ENCODE measurements at places on chromosomes 6 and 20. TPM values are rescaled to one million over a fixed set of nuclear protein-coding genes. Genes with fewer than 3 reads are reported as not detected.

ZC3H12D gene
- polyA plus RNA-seq, result 0.34 TPM

- no peak for DNase-seq
These were observed 23.9 kb upstream of the PRL start for GRCh38 chr6:22320750-22321149.

- no peak for DNase-seq
These were observed 68.1 kb upstream of the CEP85L start for GRCh38 chr6:118719351-118720124.

- DNase-seq, result no peak
These were observed 390.4 kb upstream of the SLC35B3 start for GRCh38 chr6:8825726-8826125.
